NCI-H2171 treated with DMSO at 0.1 percent for 48 hours (cell line): ENCODE measurements at places on chromosomes 13 and 19.

GRCh38 chr13:48603375-48603774 is 50.4 kb upstream of the CYSLTR2 start:
- DNase-seq = no peak

DNA sequence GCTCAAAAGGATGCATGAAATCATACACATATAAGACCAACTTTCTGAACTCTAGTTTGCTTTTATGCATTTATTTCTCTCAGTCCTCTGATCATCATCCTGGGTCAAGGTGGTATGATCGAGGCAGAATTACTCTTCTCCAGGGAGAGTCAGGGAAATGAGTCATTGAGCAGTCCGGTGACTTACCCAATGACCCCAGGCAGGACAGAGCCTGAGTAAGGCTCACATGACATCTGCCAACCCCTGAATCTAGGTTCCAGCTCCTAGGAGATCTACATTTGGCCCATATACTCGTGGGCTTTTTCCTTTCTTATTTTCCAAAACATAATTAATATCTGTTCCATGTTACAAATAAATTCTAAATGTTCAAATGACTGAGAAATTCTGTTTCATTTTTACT is 502.3 kb downstream of the FOXO1 start:
- DNase-seq = no peak

GRCh38 chr19:41427647-41428480 is 690 bp upstream of the B3GNT8 start:
- peak; percentile 84 for DNase-seq

- DNase-seq = peak; percentile 18
These were observed 887 bp downstream of the SIPA1L3 start for GRCh38 chr19:37907735-37908455.

DNA sequence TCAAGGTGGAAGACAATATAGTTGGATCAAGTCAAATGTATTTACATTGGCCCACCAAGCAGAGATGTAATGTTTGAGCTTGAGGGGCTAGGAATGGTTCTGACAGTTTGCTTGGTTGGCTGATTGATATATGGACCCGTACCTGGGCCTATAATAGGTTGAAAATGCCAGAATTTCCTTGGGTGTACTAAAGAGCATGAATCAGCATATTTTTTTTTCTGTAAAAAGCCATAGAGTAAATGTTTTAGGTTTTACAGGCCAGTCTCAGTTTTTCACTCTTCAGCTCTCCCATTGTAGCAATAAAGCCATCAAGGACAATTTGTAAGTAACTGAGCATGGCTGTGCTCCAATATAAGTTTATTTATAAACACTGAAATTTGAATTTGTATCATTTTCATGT is 26.9 kb downstream of the FXYD5 start:
- no peak for DNase-seq

GRCh38 chr13:90098577-90098976 is 1248.9 kb upstream of the MIR17HG start:
- no peak for DNase-seq
